ENCODE measurements at places on chromosomes 16 and 17.
A peak's percentile ranks its signal among the peaks of the same experiment; 100 is the strongest.

DNA sequence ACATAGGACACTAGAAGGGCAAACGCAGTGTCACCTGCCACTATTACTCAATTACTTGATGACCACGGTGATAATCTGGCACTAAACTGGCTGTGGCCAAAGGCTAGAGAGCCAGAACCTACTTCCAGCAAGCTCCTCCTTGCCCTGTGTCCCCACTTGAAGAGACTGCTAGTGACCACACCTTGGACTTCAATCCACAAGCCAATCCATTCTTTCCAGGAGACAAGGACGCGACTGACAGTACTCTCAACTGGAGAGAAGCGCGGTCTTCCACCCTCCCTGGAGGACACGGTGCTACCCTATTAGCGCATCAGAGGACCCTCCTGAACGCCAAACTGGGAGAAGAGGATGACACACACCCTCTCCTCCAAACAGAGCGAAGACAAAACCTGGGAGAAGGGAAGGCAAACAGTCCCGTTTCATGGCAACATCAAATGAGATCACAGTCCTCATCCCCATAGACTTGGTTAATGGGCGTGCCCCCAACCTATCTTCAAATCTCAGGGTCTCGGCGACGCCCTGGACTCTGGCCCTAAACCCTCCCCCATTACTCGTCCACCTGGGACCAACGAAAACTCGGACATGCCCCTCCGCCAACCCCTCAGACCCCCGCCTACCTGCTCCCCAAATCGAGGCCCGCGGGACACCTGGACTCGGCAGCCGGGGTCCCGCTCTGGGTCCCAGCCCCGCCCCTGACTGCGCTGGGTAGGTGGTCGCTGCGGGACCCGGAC lies 508 bp downstream of the FLCN start:
- peak; percentile 20 for DNase-seq

- DNase-seq = no peak
Measured at GRCh38 chr16:67562918-67563707, 787 bp downstream of the CTCF start.

- no peak for DNase-seq
Measured at GRCh38 chr17:47736501-47737495, 3.8 kb downstream of the TBX21 start.

DNA sequence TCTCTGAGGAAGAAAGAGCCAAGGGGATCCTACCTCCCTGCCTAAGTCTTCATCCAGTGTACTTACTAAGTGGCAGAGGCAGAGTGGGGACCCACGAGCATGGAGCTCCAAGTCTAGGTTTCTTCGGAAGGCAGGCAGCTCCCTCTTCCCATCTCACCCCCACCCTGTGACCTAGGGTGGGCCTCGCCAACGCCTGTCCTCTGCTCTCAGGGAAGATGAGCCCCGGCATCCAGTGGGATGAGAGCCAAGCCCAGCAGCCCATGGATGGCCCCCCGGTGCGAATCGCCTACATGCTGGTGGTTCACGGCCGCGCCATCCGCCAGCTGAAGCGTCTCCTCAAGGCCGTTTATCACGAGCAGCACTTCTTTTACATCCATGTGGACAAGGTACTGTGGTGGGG lies 8.3 kb downstream of the XYLT2 start:
- DNase-seq = no peak

GRCh38 chr17:39671651-39672521 lies 3.6 kb downstream of the PNMT start:
- DNase-seq = no peak

GRCh38 chr17:57375770-57376225 lies 119.5 kb downstream of the MSI2 start:
- no peak for DNase-seq

DNA sequence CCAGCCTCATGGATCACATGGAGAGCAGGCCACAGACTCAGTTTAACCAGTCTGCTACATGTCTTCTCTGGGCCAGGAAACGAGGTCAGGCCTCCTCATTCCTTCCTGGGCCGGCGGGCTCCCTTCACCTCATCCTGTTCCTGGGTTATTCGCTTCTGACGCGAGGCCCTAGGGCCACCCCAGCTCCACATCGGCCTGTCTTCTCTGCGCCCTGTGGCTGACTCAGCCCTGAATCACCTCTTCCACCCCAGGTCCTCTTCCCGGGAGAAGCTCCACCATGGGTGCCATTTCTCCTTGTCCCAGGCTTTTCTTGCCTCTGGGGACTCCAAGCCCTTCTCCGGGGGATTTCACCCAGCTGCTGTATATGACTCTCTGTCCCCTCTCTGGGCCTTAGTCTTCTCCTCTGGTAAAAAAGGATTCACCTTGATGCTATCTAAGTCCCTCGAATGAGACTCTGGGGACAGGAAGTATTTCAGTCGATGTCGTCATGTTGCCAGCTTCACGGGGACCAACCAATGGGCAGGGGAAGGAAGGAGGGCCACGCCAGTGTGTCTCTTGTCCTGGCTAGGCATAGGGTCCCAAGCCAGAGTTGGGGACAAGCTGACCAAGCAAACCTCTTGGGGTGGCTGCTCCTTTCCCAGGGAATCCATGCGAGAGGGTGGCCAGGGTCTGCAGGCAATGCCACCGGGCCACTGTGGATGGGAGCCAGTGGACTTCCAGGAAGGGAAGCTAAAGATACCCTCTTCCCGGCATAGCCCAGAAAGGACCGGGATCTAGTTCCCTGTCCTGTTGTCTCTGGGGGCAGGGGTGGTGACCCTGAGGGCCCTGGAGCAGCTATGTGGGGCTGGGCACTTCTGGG lies 58.7 kb downstream of the SOCS3 start:
- DNase-seq = no peak
